ENCODE measurements at places on chromosomes 7 and 10. TPM values are rescaled to one million over a fixed set of nuclear protein-coding genes. Genes with fewer than 3 reads are reported as not detected.
A peak's percentile ranks its signal among the peaks of the same experiment; 100 is the strongest.

DNA sequence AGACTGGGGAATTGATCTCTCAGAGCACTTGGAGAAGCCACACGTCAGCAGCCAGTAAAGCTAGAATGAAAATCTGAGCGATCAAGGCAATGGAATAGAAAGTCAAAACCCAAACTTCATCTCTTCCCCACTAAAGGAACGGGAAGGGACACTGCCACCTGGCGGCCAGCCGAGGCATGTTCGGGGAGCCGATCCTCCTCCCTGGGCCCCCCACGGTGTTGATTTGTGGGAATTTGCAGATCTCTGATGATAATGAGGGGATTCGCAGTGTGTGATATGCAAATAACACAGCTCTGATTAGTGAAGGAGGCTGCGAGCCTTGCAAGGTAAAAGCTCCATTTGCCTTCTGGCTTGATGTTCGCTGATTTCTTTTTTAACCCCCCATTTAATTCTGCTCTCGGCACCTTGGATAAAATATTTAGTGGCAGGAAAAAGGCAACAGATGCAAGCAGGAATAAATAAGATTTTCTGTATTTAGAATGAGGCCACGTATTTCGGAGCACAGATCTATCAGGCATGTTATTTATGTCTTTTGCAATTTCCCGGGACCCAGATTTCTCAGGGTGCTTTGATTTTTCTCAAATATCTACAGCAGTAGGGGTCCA, 258.6 kb downstream of the PAXIP1 start:
- peak; percentile 66 for DNase-seq

GRCh38 chr10:108970016-108970415, 953.3 kb downstream of the XPNPEP1 start:
- no peak for DNase-seq

DNA sequence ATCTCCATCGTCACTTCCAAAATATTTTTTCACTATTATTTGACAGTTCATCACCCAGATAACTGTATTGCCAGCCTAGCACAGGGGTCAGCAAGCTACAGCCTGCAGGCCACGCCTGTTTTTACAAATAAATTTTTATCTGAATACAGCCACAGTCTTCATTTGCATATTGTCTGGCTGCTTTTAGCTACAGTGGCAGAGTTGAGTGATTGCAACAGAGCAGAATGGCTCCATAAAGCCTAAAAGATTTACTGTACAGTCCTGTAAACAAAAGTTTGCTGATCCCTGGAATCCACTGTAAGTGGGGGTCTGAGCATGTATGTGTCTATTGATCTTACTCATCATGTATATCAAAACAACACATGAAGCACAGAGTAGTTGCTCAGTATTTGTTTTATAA, 45.9 kb upstream of the GNAI1 start:
- no peak for DNase-seq

DNA sequence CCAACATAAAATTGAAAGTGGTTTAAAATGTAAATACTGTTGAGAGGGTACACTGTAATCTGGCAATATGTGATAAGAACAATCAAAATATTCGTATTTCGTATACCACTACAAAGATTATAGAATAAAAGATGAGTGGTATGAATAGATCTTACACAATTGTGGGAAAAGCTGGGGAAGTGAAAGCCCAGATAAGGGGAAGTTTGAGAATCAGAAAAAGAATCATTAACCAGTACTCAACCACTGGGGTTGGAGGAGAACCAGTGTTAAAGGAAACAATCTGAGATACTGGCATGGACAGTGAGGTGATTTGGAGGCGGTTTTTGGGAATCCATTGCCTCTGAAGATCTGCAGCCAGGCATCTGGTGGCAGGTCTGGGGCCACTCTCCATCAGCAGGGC, 59.7 kb upstream of the CDK14 start:
- DNase-seq = no peak

DNA sequence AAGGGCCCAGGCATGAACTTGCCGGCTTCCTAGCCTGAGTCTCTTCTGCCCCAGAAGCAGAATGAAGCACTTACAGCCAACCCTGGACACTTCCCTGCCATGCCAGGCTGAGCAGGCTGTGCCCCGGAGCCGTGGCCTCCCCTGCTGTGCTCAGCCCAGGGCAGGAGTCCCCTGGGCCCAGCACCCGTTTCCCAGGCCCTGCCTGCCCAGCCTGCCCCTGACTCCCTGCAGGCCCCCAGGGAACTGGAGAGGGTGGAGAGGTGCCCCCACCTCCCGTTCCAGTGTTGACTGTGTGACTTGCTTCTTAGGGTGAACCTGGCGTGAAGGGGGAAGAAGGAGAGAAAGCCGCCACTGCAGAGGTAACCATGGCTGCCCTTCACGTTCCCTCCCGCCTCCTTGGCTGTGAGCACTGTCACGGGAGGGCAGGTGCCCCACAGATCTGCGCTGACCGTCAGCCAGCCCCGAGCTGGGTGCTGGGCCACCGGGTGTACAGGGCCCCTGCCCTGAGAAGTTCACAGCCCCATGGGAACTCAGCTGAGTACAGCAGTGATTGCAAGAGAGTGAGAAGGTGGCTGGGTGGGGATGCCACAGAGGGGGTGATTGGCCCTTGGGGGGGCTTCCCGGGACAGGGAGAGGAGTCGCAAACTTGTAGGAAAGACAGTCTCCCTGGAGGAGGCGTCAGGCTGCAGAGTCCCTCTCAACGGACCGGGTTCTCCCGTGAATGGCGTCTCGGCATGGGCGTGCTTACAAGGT, 75.9 kb downstream of the MYL10 start:
- DNase-seq = no peak

GRCh38 chr7:12303062-12303461, 92.0 kb downstream of the TMEM106B start:
- peak; percentile 33 for DNase-seq

DNA sequence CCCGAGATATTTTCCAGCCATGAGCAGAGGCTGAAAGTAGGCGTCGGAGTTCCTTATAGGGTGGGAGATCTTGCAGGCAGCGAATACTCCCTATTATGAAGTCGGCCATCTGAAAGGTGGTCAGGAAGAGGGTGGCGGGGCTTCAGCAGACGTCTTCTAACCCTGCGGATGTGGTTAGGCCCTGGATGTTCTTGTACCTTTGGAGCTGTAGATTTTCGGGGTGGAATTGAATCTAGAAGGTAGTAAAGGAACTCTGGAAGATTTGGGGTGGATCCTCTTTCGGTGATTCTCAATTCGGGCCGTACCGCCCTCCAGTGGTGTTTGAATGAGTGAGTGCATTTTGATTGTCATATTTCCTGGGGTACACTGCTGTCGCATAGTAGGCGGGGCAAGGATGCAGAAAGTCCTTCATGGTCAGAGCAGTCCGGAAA, 635 bp downstream of the NUP205 start:
- peak; percentile 60 for DNase-seq

DNA sequence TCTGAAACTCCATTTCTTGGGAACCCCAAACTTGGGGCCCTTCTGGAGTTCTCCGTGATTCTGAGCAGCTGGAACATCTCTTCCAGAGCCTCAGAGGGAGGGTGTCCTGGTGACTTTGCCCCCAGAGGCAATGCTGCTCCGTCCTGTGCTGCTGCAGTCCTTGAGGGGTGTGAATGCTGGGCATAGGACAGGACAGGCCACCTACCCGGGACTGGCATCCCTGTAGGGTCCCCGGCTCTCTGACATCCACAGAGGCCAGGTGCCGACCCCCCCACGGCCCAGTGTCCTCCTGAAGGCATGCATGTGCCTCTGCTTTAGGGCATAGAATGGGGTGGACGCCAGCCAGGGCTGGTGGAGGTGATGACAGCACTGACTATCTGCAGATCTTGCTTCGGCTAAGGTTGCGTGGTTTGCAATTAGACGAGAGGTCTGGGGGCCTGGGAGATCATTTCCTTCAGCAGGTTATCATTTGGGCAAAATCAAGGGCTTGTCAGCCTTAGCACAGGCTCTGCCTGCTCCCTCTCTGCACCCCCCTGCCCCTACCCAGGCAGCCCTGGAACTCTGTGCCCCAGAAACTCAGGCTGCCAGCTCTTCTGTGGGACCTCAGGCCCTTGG, 136.9 kb upstream of the GPR26 start:
- no peak for DNase-seq

GRCh38 chr10:35578618-35578956, 26.6 kb upstream of the GJD4 start:
- DNase-seq = no peak

DNA sequence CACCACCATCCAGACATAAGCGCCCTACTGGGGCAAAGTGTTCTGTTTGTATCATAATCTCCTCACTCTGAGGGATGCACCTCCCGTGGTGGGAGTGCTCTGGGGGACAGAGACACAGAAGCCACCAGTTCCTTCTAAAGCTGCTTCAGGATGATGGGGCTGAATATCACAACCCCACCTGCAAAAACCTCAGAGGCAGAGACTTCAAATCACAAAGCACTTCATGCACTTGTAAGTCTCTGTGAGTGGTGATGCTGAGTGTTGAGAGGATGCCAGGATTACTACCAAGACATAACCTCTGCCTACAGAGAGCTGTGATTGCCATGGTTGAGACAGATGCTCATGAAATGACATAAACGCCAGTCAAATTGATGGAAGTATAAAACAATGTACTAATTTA, 255.5 kb downstream of the CALN1 start:
- no peak for DNase-seq

DNA sequence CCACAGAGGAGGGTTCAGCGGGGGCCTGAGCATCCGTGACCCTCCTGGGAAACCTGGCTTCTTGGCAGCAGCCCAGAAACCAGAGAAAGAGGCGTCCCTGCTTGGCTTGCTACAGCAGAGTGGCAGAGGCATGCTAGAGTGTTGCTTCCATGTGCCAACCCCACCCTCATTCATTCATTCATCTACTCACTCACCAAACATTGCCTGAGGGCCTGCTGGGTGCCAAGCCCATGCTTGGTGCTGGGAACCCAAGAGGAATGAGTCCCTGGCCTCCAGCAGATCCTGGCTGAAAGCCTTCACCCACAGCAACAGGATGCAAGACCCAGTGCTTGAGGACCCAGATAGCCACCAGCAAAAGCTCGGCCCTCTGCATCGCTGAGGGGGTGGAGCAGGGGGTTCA, 129.0 kb downstream of the CDH23 start:
- DNase-seq = no peak

GRCh38 chr7:51134013-51134441, 182.6 kb downstream of the COBL start:
- no peak for DNase-seq

DNA sequence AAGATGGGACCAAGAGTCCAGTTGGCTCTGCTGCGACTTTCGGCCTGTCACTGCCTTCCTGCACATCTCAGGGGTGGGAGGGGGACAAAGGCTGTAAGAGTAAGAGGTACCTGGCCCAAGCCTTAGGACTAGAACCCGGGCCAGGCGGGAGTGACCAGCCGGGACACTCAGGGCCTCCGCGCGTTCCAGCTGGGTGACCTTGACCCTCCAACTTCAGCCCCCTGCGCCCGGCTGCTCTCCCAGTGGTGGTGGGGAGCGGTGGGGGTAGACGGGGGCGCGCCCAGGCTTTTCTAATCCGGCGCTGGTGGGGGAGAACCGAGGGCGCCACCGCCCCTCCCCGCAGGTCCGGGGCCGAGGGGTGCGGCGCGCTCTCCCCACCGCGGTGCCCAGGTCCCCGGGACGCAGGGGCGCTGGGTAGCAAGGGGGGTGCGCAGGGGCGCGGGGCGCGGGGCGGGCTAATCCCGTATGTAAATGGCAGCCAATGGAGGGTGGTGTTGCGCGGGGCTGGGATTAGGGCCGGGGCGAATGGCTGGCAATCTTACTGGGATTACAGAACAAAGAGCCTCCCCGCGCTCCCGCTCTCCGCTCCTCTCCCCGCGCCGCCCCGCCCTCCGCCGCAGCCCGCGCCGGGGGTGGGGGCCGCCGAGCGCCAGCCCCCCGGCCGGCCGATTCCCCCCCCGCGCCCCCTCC, at the start of gene GTF2IRD1:
Gene GTF2IRD1 (plus strand): TSS at position 585 of the 690 bp plus-strand sequence. CDS start 54,175 bp downstream, outside the sequence.
- DNase-seq = peak; percentile 91

- DNase-seq = peak; percentile 64
These were observed 20.0 kb downstream of the CUBN start for GRCh38 chr10:17109475-17110207.

- no peak for DNase-seq
These were observed 24.3 kb downstream of the PTEN start for GRCh38 chr10:87887548-87888289.

- no peak for DNase-seq
These were observed 155.2 kb upstream of the BMPER start for GRCh38 chr7:33750177-33750576.

DNA sequence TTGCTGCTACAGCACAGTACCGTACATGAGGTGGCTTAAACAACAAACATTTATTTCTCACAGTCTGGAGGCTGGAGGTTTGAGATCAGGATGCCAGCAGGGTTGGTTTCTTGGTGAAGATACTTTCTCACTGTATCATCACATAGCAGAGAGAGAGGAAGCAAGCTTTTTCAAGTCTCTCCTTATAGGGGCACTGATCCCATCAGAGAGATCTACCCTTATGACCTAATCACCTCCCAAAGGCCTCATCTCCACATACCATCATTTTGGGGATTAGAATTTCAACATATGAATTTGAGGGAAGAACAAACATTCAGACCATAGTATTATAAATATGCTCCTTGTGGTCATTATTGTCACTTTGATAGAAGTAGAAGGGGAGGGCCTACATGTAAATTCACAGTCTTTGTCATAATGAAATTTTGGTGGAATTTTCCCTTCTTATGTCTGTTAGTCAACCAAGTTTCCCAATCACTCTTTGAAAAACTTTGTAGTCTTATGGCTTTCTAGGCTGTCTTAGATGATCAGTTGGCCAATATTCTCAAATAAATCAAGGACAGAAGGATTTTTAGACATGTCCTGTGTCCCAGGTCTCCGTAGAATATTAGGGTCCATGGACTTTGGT, 606.2 kb downstream of the LRMDA start:
- DNase-seq = no peak

DNA sequence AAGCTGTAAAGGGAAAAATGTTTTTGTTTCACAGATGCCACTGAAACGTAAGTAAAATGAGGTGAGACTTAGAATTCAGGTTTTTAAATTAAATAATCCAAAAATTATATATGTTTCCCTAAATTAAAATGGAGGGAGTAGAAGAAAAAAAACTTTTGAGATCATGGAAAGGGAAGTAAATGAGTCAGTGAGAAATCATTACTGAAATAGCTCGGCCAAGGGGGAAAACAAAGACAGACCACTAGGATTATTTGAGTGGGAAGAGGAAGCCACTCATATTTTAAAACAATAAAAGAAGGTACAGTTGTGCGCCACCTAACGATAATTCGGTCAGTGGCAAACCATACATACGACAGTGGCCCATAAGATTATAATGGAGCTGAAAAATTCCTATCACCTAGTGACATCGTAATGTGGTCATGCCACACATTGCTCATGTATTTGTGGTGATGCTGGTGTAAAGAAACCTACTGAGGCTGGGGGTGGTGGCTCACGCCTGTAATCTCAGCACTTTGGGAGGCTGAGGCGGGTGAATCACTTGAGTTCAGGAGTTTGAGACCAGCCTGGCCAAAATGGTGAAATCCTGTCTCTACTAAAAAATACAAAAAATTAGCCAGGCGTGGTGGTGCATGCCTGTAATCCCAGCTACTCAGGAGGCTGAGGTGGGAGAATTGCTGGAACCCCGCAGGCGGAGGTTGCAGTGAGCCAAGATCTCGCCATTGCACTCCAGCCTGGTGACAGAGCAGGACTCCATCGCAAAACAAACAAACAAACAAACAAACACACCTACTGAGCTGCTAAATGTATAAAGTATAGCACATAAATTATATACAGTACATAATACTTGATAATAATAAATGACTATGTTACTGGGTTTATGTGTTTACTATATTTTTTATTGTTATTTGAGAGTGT, 64.7 kb downstream of the MKX start:
- peak; percentile 51 for DNase-seq

The TRIM50 gene
- not detected for total RNA-seq

The SPACDR gene
- 1.6 TPM for total RNA-seq

The KCP gene
- total RNA-seq = 0.06 TPM

The VPS50 gene
- total RNA-seq = 32.1 TPM

The RAMP3 gene
- not detected for total RNA-seq

The GSDME gene
- 28.3 TPM for total RNA-seq

Data from Daoy (cell line).